Fibroblast of villous mesenchyme (primary cell): ENCODE measurements at places on chromosomes 2 and 18.

DNA sequence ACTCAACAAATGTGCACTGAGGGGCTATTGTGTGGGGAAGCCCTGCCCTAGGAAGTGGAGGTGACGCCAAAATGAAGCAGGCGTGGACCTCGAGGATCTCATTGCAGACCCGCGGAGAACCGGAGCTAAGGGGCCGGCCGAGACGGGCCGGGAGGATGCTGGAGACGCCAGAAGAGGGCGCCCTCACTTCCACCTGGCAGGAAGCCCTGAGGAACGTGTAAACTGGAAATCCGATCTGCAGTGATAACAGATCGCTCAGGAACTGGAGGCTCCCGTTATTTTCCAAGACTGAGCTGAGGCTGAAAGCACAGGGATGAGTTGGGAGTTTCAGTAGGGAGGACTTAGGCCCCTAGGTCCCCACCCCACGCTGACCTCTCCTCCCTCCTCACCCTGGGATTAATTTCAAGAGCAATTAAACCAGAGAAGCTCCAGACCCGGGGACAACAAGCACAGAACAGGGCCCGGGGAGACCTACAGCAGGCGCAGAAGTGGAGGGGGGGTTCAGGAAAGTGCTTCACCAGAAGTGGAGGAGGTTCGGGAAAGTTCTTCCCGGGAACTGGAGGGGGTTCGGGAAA lies 7.7 kb upstream of the COL6A3 start:
- peak; percentile 94 for DNase-seq

DNA sequence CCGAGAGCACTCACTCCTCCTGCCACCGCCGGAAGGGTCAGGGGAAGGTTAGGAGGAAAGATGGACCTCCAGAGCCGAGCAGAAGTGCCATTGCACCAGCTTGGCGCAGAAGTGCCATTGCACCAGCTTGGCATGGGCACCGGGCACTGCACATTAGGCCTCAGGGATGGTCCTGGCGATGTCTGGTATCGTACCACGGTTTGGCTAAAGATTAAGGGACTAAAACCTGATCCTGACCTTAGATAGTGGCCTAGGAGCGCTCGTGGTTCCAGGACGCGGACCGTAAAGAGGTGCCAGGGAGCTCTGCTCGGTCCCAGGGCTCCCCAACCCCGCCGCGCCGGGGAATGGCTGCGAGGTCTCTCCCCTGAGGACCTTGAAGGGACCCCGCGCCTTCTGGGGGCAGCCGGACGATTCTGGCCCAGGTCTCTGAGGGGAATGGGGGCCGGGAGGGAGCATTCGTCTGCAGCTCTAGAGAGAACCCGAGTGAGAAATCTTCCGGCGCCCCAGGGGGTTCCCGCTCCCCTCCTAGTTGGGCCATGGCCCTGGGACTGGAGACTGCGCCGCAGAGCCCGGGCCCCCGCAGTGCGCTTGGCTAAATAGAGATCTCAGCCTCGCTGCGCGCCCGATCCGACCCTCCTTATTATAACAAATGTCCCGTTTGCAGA lies 1.8 kb downstream of the PAX8 start:
- no peak for DNase-seq

DNA sequence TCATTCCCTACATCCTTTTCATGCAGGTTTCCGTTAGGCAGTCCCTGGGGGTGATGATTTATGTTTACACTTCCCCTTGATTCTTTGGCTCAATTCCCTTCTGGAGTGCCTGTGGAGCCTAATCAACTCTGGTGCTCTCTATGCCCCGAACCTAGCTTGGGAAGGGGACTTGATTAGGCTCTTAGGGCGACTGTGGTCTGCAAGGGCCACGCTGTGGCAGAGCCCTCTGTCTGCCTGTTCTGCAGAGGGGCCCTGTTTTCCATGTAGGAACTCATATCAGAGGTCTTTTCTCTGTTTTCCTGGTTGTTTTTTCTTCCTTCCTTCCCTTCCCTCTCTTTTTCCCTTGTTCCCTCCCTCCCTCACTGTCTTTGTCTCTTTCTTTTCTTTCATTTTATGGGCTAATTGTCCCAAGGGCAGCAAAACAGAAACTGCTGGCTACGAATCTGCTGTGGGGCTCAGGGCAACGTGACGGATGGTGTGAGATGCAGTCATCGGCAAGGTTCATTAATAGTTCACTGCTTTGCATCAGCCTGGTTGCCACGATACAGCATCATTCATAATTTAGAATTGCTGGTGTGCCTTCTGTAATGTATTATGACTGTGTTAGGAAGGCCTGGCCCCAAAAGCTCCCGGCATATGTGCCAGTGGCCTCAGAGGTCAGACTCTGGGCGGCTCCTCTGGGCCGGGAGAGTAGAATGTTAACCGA lies 134.5 kb downstream of the NAPG start:
- DNase-seq: peak; percentile 12

DNA sequence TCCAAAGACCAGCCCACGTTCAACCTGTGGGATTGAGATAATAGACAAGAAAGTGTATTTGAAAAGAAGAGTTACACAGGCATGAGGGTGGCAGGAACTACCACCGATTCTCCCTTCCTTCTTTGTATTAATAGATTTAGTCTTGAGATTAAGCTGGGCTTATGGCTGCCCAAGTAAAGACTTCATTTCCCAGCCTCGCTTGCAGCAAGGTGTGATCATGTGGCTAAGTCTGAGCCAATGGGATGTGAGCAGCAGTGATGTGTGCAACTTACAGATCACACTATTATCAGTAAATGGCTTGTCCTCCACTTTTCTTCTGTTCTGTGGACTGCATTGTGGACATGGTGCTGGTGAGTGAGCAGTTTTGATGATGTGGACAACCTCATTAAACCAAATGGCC lies 101.7 kb downstream of the POLR1A start:
- DNase-seq: no peak

GRCh38 chr2:108634011-108634410 lies 85.3 kb upstream of the RANBP2 start:
- DNase-seq: no peak

- DNase-seq: no peak
Measured at GRCh38 chr2:62143696-62144095, 52.2 kb upstream of the B3GNT2 start.

DNA sequence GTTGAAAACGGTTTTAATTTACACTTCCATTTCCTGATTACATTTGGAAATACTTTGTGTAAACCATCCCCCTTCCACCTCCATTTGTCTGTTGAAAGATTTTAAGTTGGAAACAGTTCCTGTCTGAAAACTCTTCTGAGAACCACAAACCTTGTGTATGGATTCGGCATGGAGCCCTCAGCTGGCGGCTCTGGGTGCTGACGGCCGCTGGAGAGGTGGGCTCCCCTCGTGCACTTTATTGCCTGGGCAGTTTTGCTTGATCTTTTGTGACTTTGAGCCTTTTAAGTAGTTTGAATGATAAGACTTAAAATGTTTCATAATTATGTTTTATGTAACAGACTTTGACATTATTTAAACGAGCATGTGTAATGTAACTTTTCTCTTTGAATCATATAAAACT lies 11.1 kb downstream of the KLF11 start:
- no peak for DNase-seq

GRCh38 chr2:122236152-122236874 lies 480.9 kb downstream of the TSN start:
- peak; percentile 3 for DNase-seq

- no peak for DNase-seq
Measured at GRCh38 chr2:8927510-8928455, 75.7 kb downstream of the MBOAT2 start.

DNA sequence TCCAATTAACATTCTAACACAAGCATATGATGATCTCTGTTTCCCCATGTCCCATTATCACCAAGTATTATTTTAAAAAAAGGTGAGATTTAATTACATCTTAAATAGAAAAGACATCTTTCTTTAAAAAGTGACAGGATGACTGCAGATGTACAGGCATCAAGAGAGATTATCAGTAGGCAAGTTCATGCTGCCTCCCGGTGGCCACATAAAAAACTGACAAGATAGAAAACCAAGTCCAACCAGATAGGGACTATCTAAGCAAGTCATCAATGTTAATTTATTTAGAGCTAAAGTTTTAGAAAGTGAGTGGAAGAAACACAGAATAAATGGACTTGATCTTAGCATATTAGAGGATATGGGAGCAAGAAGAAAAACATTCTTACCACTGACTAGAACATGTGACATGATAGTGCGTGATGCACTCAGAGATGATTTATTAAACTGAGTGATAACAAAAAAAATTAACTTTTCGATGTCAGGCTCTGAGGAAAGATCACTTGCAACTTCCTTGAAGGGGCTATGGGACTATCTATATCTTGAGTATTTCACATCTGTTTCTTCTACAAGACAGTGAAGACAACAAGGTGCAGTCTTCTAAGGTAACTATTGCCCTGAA lies 5.4 kb upstream of the TDRD15 start:
- peak; percentile 11 for DNase-seq

DNA sequence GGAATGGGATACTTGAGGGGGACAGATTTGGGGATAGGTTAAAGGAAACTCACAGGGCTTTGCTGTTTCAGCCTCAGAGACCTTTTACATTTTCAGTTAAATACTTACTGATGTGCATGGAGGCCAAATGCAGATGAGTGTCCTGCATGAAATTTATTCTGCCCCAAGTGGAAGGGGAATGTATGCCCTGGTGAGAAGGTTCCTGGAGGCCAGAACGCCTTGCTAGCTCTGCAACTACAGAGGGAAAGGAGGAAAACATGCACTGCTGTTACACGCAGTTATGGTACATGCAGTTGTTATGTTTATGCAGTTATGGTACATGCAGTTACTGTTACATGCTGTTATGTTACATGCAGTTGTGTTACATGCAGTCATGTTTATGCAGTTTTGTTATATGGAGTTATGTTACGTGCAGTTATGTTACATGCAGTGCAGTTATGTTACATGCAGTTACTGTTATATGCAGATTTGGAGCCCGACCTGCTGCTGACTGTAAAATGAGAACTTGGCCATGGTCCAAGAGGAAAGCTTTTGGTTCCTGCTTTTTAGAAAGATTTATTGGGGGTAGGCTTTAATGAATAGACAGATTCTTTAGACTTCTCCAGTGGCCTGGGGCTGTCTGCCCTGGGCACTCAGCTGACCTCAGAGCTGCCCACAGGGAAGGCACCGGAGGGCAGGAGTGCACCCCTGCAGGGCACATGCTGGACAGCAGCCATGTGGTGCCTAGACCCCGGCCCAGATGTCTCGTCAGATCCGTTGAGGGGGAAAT lies 84.1 kb downstream of the LDLRAD4 start:
- no peak for DNase-seq

GRCh38 chr2:168469281-168469988 lies 13.4 kb downstream of the CERS6 start:
- DNase-seq: no peak

DNA sequence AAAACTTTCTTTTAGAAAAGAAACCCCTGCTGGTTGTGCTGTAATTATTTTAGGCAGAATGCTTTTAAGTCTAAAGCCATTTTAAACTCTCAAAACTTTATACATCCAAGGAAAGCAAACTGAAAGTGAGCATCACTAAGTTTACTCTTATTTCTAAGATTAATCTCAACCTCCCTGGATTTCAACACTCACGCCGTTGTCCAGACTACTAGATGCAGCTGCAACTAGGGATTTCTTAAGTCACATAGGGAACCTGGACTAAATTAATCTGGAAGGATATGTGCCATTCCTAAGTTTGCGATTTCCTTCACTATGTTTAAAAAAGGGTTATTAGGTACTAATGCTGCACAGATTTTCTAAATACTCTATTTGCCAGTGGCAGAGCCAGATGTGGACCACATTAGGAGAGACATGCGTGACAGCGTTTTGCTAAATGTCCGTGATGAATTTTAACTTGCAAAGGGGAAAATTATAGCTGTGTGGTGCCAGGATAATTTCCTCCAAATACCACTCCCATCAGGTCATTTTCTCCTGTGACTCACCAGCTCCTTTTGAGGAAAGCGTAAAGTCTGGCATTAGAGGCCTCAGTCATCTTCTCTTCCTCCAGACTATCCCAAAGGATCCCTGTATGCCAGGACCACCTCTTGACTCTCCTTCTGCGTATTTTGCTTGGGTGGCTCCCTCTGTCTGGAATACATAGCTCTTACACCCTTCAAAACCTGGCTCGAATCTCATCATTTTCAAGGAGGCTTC lies 143.7 kb downstream of the ATL2 start:
- DNase-seq: no peak

DNA sequence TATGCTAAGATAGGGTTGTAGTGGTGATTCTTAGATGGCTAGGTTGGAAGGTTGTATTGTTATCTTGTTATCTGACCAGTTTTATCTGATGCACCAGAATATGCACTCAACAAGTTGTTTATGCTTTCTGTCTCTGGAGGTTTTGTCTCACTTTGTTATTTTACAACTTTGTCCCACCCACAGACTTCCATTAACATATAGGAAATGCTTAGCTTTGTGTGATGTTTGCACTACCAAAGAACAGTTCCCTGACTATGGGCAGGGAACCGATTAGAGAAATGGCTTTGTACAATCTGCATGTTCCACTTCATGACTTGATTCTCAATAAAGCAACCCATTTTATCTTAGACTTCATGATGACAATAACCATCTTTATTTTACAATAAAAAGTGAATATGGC lies 160.6 kb upstream of the CDH20 start:
- DNase-seq: no peak

- no peak for DNase-seq
Measured at GRCh38 chr18:35028536-35028935, 12.7 kb upstream of the MAPRE2 start.

DNA sequence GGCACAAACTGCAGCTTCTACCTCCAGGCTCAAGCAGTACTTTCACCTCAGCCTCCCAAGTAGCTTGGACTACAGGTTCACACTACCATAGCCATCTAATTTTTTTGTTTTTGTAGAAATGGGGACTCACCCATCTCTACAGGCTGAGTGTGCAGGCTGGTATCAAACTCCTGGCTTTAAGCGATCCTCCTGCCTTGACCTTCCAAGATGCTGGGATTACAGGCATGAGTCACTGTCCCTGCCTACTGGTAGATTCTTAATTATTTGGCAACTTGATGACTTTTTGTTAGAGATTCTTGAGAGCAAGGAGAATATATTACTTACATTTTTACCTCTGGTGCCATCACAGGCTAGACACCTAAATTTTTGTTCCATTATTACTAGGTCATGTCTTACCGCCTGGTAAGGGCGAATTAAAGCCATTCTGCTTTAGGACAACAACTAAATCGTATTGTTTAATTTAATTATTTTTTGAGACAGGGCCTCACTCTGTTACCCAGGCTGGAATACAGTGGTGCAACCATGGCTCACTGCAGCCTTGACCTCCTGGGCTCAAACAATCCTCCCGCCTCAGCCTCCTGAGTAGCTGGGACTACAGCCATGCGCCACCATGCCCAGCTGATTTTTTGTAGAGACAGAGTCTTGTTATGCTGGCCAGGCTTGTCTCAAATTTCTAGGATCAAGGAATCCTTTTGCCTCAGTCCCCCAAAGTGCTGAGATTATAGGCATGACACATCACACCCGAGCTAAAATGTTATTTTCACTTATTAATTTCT lies 15.7 kb downstream of the DYNC1I2 start:
- DNase-seq: peak; percentile 47

DNA sequence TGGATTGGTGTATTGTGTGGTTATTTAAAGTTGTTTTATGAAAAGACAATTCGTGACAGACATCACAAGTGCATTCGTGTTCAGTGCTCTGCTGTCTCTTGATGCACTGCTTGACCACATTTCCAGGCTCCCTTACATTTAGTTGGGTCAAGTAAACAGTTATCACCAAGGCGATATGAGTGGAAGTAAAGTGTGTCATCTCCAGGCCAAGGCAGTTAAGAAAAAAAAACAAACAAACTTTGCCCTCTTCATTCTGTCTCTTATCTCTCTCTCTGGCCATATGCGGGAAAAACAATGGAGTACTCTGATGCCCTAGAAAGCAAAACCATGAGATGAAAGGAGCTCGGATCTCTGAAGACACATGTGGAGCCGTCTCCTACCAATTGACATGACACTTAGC lies 131.1 kb downstream of the DSEL start:
- peak; percentile 14 for DNase-seq

GRCh38 chr18:50775726-50776125 lies 44.1 kb downstream of the MRO start:
- no peak for DNase-seq
